ENCODE measurements at places on chromosomes 6 and 20.
A peak's percentile ranks its signal among the peaks of the same experiment; 100 is the strongest.

GRCh38 chr6:168817558-168818159, 376.7 kb downstream of the SMOC2 start:
- no peak for DNase-seq

GRCh38 chr6:135304883-135305282, 123.8 kb downstream of the MYB start:
- no peak for DNase-seq

DNA sequence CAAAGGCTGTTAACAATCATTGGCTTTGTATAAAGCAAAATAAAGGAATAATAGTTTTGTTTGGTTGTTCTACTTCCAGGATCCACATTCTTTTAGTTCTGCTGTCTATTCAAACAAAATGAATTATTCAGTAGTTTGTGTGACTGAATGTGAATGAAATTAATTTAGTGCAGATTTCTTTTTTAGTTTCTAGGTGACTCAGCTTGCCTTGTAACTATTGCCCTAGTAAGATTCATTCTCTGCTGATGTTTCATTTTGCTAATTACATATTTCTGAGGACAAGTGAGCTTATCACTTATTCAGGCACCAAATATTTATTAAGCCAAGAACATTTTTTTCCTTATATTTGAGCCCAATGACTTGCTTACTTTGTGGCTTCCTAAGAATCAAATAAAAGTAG, 46.5 kb upstream of the RIPOR2 start:
- no peak for DNase-seq

DNA sequence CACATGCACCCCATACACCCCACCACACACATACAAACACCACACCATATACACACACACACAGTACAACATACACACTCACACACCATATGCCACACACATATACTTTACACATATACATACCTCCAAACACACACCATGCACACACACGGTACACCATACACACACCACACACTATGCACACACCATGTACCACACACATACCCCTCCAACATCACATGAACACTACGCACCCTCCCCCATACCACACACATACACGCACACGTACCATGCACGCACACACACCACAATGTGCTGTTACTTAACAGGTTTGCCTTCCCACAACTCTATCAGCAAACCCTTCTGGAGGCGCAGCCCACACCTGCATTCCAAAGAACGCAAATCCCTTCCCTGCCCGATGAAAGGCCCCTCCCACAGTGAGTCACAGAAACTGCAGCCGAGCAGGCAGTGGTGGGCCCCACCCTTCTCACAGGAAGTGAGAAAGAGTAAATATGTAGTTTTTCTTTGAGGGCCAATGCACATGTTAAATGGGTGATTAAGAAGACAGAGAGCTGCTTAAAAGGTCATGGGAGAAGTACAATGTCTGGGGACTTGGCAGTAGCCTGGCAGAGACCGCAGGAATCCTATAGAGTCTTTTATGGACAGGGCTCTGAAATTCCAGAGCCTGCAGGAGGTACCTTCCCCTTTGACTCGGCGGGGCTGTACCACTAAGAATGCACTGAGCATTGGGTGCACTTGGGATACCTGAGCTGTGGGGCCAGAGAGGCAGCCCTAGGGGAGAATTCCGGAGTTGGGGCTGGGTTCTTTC, 34.1 kb upstream of the EZR start:
- DNase-seq, result peak; percentile 67

DNA sequence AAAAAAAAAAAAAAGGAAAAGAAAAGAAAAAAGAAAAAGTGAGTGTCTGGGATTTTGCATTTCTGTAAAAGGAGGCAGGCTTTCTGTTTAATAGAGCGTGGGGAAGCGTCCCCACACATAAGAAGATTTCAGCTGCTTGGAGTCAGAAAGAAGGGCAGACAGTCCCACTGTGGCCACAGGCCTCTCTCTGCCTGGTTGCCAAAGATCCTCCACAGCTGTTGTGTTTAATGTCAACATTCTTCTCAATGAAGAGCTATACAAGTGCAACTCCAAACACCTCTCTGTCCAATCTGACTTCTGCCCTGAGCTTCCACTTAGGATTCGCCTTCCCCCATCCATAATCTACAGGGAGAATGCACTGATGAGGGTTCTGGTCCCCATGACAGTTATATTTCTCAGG, 64.3 kb upstream of the MLN start:
- DNase-seq, result no peak

DNA sequence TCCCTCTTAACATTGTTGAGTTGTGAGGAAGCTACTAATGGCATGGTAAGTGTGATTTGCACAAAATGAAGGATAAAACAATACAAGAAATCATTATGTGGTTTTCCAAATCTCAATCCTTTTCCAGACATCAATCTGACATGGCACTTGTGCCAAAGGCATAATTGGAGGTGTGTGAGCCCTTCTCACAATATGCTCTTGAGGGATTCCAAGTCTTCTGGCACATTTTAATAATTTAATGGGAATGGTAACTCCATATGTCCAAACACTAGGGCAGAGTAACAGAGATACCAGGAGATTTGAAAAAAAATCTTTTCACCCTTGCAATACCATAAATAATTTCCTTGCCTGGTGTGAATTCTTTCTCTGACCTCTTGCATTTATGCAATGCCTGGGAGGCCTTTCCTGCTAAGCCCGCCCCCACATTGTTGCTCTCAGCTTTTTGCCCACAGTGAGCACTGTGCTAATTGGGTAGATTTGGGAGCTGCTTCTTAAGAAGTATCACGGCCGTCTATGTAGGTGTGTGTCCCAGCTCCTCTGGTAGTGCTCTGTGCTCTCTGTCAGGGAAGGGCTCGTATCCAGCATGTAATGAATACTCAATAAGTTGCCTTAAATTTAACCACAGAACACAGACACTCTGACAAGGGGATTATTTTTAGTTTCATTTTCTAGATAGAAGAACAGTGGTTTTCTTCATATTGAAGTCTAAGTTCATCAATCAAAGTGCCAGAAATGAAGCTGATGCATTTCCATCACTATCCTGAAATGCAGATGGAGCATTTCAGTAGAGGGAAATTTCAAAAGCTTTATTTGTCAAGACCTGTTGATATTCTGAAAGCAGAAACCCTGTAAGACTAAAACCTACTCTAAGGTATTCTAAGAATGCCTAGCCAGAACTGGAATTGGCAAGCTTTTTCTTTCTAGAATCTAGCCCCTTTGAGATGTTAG, 54.4 kb upstream of the CEP85L start:
- DNase-seq, result no peak

DNA sequence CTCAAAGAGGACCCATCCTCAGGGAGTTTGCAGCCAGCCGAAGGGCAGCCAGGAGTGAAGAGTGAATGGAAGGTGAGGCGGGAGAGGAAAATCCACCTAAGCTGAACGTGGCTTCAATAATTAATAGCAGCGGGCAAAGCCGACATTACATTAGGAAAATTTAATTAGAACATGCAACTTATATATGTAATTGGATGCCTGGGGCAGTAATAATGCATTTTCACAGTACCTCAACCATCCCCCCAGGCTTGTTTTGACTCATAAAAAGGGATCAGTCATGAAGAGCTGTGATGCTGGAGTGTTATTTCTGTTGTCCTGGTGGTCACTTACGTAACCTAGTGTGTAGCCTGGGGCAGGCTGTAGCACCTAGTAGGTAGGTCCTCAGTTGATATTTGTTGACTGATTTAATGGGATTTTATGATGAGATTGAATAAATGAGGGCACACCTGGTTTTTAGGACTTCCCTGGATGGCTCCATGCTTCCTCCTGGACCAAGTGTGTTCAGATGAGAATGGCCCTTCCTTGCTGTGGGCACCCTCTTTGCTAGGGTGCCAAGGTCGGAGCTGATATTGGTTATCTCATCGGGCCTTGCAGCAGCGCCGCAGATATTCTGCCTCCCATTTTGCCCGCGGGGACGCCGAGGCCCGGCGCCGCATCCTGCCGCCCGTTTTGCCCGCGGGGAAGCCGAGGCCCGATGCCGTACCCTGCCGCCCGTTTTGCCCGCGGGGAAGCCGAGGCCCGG, 128.8 kb downstream of the CDH26 start:
- DNase-seq, result no peak

DNA sequence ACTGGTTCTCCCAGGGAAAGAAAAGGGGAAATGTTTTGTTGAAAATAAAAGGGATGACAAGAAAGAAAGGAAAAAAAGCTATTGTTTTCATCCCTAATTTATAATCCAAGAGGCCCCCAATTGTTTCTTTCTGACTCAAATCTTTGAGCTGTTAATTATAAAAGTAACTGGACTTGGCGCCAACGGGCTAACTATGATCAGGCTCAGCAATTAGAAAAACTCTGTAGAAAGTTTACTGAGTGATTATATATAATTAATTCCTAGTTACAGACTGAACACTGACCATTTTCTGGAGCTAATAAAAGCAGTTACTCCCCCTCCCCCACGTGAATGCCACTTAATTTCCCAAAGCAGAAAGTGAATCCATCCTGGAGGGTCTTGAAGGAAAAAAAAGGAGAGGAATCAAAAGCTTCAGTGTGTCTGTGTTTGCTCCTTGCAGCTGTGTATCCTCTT, 3.2 kb downstream of the ZMYND8 start:
- DNase-seq, result no peak

GRCh38 chr6:150720774-150721233, 121.1 kb downstream of the PLEKHG1 start:
- DNase-seq, result peak; percentile 55

GRCh38 chr6:40419946-40420728, 167.0 kb downstream of the LRFN2 start:
- no peak for DNase-seq

- no peak for DNase-seq
These were observed 409.6 kb upstream of the EPHA7 start for GRCh38 chr6:93829009-93829408.

- DNase-seq, result peak; percentile 48
These were observed 42.0 kb downstream of the TGM2 start for GRCh38 chr20:38123021-38123587.

DNA sequence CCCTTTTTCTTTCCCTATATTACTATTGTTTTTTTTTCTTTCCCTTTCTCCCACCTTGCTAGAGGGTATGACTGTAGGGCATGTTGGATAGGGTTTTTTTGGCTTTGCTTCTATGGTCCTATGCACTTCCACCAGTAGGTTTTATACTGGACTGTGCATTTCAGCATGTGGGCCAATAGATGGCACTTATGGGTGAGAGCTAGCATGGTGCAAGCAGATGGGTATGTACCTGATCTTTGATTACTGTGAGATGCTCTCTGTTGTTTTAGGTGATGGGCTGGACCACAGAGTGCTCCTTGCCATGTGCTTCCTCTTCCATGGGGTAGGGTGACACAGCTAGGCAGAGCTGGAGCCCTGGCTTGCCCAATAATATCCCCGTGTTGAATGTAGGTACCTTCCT, 128.5 kb upstream of the CHD6 start:
- DNase-seq, result no peak

DNA sequence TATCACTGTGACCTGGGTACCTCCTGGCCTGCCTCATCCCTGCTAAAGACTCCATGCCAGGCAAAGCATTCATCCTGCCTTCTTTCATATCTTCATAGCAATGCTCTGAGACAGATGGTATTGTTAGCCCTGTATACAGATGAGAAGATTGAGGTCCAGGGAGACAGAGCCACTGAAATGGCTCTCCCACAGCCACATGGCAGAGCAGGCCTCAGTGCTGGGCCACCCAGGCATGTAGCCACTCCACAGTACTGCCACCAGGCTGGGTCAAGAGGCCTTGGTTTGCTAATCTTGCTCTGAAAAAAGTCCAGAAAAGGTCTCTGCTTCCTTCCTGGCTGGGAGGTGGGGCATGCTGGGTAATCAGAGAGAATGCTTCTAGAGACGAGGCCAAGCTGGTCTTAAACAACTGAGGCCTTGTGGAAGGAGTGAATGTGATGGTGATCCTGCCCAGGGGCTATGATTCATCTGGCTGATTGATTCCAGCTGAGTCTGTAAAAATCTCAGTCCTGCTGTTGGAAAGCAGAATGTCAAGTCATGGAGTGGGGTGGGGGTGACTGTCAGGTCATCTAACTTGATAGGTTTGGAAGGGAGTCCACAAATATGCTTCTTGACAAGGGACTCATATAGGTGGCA, 29.8 kb downstream of the HM13 start:
- DNase-seq, result no peak

- peak; percentile 83 for DNase-seq
These were observed 38.5 kb downstream of the DLGAP4 start for GRCh38 chr20:36344517-36345132.

DNA sequence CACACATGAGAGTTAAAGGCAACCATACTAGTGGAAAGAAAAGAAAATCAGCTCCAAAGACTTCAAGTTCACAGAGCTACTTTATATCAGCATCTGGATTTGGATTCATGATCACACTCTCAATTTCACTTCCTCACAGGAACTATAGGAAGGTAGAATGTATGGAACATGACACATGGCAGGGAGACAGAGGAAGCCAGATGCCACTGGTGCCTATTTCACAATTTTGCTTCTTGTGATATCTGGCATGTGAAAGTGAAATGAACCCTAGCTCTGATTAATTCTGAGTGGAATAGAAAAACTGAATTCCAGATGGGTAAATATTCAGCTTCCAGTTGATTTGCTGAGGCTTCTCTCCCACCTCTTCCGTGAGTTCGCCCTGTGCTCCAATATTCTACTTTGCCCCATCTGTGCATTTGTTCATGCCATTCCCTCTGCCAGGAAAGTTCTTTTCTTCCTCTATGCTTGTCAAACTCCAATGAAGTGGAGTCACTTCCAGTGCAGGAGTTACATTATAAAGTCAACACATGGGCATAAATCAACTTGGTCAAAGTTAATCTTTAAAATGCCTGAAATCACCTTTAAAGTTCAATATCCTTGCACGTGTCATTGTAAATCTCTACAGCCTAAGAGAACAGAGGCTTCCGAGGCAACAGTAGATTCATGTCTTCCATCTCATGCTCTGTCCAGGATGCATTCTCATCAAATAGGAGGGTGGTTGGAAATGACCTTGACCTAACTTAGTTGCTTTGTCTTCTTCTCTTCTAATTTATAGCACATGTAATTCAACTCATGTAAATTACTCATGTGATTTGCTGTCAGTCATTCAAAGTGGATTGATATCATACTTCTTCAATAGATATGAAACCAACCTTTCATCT, 275.3 kb downstream of the HIVEP2 start:
- no peak for DNase-seq

- DNase-seq, result no peak
These were observed 7.7 kb downstream of the ZHX3 start for GRCh38 chr20:41309817-41310216.

GRCh38 chr6:105433723-105434122, 30.8 kb upstream of the PREP start:
- DNase-seq, result no peak

DNA sequence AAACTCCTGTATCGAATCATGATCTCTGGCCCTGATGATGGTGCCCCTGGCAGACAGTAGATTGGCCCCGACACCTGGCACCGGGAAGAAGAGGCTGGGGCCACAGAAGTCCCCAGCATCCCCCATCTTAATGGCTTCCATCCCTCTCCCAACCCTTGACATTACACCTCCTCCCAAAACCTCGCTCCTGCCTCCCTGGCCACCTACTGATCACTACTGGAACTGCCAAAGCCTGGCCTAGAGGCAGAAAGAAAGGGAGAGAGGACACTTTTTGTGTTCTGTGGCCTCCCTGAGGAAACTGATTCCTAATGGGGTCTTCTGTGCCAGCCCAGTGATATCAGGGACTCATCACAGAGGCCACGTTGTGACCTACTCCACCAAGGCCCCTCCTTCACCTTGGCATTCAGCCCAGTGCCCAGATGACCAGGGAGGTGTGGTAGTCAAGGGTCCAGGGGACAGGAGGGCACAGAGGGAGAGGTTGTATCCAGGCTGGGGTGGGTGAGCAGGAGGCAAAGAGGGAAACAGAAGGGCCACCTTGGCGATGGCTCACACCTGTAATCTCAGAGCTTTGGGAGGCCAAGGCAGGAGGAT, 6.1 kb downstream of the C20orf173 start:
- DNase-seq, result peak; percentile 57
